Myocyte (in vitro differentiated cells): ENCODE measurements at places on chromosomes 3 and 15. TPM values are rescaled to one million over a fixed set of nuclear protein-coding genes. Genes with fewer than 3 reads are reported as not detected.

Gene TRH
- total RNA-seq = not detected in 2 replicates

Gene PLCH1
- total RNA-seq = 0.16 and 0.62 TPM in 2 replicates

Gene TMEM108
- total RNA-seq = 16.7 and 20.7 TPM in 2 replicates

Gene GOLGA8Q
- total RNA-seq = 0.48 and 0.52 TPM in 2 replicates

Gene SEC61A1
- total RNA-seq = 234 and 274 TPM in 2 replicates

Gene ADGRG7
- not detected in 2 replicates for total RNA-seq

Gene TLR9
- total RNA-seq = 0.05 TPM in 1 of 2 replicates, not detected in the other

Gene ZKSCAN7
- total RNA-seq = 8.8 and 8.9 TPM in 2 replicates

Gene CLK3
- total RNA-seq = 74.0 and 76.0 TPM in 2 replicates

Gene TRANK1
- total RNA-seq = 7.5 and 8.7 TPM in 2 replicates

Gene UNC13C
- total RNA-seq = 0.05 and 0.21 TPM in 2 replicates

Gene FAM227B
- total RNA-seq = 19.9 and 35.6 TPM in 2 replicates

Gene CLDN16
- not detected in 2 replicates for total RNA-seq

Gene ST3GAL6
- total RNA-seq = 0.31 and 6.3 TPM in 2 replicates

Gene CYP1A1
- not detected in 2 replicates for total RNA-seq

Gene FETUB
- total RNA-seq = not detected in 2 replicates

Gene PCNP
- 57.4 and 58.0 TPM in 2 replicates for total RNA-seq

Gene PRRT3
- total RNA-seq = 1.1 and 1.3 TPM in 2 replicates

Gene OIP5
- 0.78 TPM in 1 of 2 replicates, not detected in the other for total RNA-seq

Gene CFAP91
- total RNA-seq = 0.45 and 0.78 TPM in 2 replicates

Gene CCDC39
- total RNA-seq = 0.05 TPM in 1 of 2 replicates, not detected in the other

Gene TSC22D2
- 12.7 and 15.1 TPM in 2 replicates for total RNA-seq

Gene STARD5
- total RNA-seq = 4.0 and 5.2 TPM in 2 replicates

Gene C3orf70
- 0.05 TPM in 1 of 2 replicates, not detected in the other for total RNA-seq

Gene SPTBN5
- total RNA-seq = 0.26 and 0.45 TPM in 2 replicates

Gene GATM
- 36.4 and 47.1 TPM in 2 replicates for total RNA-seq

Gene TIPIN
- 6.3 and 7.8 TPM in 2 replicates for total RNA-seq

Gene HACD2
- 14.4 and 17.3 TPM in 2 replicates for total RNA-seq

Gene CHD2
- total RNA-seq = 47.7 and 52.4 TPM in 2 replicates

Gene GOLGA8T
- not detected in 2 replicates for total RNA-seq

Gene SV2B
- total RNA-seq = not detected in 2 replicates

Gene B3GALNT1
- 0.99 and 2.3 TPM in 2 replicates for total RNA-seq

Gene KLHL25
- total RNA-seq = 4.5 and 6.6 TPM in 2 replicates

Gene ERC2
- 0.32 and 0.36 TPM in 2 replicates for total RNA-seq

Gene SETMAR
- 15.2 and 15.4 TPM in 2 replicates for total RNA-seq

Gene PRTG
- total RNA-seq = 1.7 and 3.7 TPM in 2 replicates

Gene SNTN
- not detected in 2 replicates for total RNA-seq

Gene ARPC4
- total RNA-seq = 172 and 208 TPM in 2 replicates

Gene C2CD4A
- not detected in 2 replicates for total RNA-seq

Gene LYSMD2
- 4.6 and 6.2 TPM in 2 replicates for total RNA-seq

Gene HTR3E
- 3.1 and 7.1 TPM in 2 replicates for total RNA-seq

Gene MUC20
- 0.10 and 0.96 TPM in 2 replicates for total RNA-seq

Gene SSUH2
- 0.05 and 0.16 TPM in 2 replicates for total RNA-seq

Gene ZPLD1
- 0.59 TPM in 1 of 2 replicates, not detected in the other for total RNA-seq

Gene GPX1
- total RNA-seq = 109 and 116 TPM in 2 replicates

Gene HGD
- total RNA-seq = not detected in 2 replicates

Gene THPO
- total RNA-seq = 0.16 TPM in 1 of 2 replicates, not detected in the other

Gene SATB1
- total RNA-seq = 6.7 and 15.0 TPM in 2 replicates

Gene CLEC3B
- 0.75 TPM in 1 of 2 replicates, not detected in the other for total RNA-seq

Gene PSTPIP1
- total RNA-seq = not detected in 2 replicates

Gene TEX55
- not detected in 2 replicates for total RNA-seq

Gene CMTM8
- 1.8 and 4.8 TPM in 2 replicates for total RNA-seq

Gene CLRN1
- not detected in 2 replicates for total RNA-seq

Gene SYNPR
- not detected in 2 replicates for total RNA-seq

Gene SGO1
- 0.05 and 0.51 TPM in 2 replicates for total RNA-seq

Gene AEN
- 50.3 and 52.3 TPM in 2 replicates for total RNA-seq
